Right cardiac atrium (tissue), 5 donors: ENCODE measurements at places on chromosomes 7 and 10. TPM values are rescaled to one million over a fixed set of nuclear protein-coding genes. Genes with fewer than 3 reads are reported as not detected.

GRCh38 chr7:84722086-84722485 is 464.8 kb downstream of the SEMA3D start:
- no peak for DNase-seq

FAM221A gene
- total RNA-seq = 5.6 TPM

FAM25G gene
- total RNA-seq = not detected

- DNase-seq = no peak
These were observed 371.4 kb downstream of the DNAJB6 start for GRCh38 chr7:157707983-157708918.

DNA sequence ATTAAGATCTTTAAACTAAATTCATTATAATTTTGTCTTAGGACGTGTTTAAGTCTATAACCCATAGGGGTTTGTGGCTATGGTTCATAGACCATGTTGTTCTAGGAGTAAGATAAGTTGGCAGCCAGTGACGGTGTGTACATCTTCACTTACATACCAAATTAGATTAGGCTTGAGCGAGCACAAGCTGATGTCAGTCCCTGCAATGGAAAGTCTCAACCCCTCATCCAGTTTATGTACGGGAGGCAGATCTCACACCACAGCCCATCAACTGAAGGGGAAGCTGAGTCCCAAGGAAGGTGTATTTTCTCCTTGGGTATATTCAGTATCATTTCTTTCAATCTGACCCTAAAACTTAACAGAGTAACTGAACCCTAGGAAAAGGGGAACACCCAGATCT is 5.1 kb upstream of the SMC3 start:
- DNase-seq = no peak
